T-helper 2 cell treated with Interferon-gamma antibody and Interleukin-4, amounts not matched to agents 100 ng/mL and 5 ng/mL, for 36 hours (primary cell): ENCODE measurements at places on chromosomes 12 and 14. TPM values are rescaled to one million over a fixed set of nuclear protein-coding genes. Genes with fewer than 3 reads are reported as not detected.

SLC6A15 gene
- total RNA-seq: 0.05 TPM in 1 of 2 replicates, not detected in the other

GDF3 gene
- total RNA-seq: not detected in 2 replicates

MYL2 gene
- not detected in 2 replicates for total RNA-seq

TMBIM4 gene
- total RNA-seq: 74.4 and 78.0 TPM in 2 replicates

MSI1 gene
- total RNA-seq: not detected in 2 replicates

TMEM260 gene
- 15.9 and 18.1 TPM in 2 replicates for total RNA-seq

TAS2R30 gene
- total RNA-seq: 3.7 and 3.8 TPM in 2 replicates

TAC3 gene
- not detected in 2 replicates for total RNA-seq

TMPRSS12 gene
- total RNA-seq: not detected in 2 replicates

PMCH gene
- 2.8 and 3.6 TPM in 2 replicates for total RNA-seq

DAO gene
- not detected in 2 replicates for total RNA-seq

FAM177A1 gene
- 37.3 and 38.5 TPM in 2 replicates for total RNA-seq

TNFRSF1A gene
- total RNA-seq: 47.2 and 50.8 TPM in 2 replicates

SCNN1A gene
- 0.09 and 0.32 TPM in 2 replicates for total RNA-seq

LHX5 gene
- not detected in 2 replicates for total RNA-seq

SLCO1B1 gene
- not detected in 2 replicates for total RNA-seq

ERP27 gene
- total RNA-seq: 12.2 and 13.3 TPM in 2 replicates

CIDEB gene
- total RNA-seq: 28.6 and 29.5 TPM in 2 replicates
